ENCODE measurements at places on chromosomes 1 and 21.

DNA sequence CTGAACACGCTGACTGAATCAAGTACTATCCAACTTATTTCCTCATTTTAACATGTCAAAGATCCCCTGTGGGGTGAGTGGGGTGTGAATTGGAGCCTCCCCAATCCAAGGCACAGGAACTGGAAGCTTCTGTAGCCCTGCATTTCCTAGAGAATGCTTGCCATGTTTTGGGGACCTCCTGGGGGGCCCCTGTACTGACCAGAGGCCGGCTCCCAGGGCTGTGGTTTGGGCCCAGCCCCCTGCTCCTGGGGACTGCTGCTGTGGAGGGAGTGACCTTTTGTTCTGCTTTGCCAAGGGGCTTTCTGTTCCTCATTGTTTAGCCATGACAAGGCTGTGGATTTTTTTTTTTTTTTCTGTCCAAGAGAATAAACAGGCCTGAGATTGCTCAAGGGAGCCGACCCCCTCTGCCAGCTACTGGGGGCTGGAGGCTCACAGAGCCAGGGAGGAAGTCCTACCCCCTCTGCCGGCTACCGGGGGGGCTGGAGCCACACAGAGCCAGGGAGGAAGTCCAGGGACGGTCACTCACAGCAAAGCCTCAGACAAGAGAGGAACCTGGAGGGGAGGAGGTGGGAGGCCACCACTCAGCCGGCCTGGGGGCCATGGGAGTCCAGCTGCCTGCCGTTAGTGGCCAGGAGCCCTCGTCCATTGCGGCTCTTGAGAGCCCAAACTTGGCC lies 17.4 kb downstream of the TNFRSF1B start:
- no peak for DNase-seq

- DNase-seq, result no peak
Observed at GRCh38 chr1:98157524-98158313, 236.9 kb upstream of the DPYD start.

- DNase-seq, result no peak
Observed at GRCh38 chr1:23558140-23558871, 995 bp downstream of the ID3 start.

GRCh38 chr1:17130138-17130635 lies 10.9 kb upstream of the PADI2 start:
- no peak for DNase-seq

DNA sequence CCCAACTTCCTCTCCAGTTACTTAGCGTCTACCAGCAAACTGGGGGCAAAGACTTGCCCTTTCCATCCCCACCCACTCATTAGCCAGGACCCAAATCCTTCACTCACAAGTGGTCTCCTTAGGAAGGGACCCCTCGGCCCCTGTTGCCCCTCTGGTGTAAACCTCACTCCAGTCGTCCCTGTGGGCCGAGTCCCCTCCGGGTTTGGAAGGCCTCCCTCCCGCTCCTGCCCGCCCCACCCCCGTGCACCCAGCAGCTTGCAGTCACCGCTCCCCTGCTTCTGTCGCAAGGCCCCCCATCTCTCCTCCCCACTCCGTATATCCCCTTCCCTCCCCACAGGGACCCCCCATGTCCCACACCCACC lies 1.2 kb downstream of the EFHD2 start:
- DNase-seq, result no peak

- no peak for DNase-seq
Observed at GRCh38 chr1:65044411-65044810, 78.1 kb upstream of the JAK1 start.

- no peak for DNase-seq
Observed at GRCh38 chr1:67754526-67754920, 69.5 kb downstream of the GADD45A start.

GRCh38 chr1:24779689-24780464 lies 34.6 kb downstream of the CLIC4 start:
- no peak for DNase-seq

GRCh38 chr1:25232027-25232865 lies at the start of gene SYF2:
Gene SYF2 (minus strand): TSS chr1:25232502. CDS start chr1:25232467, 35 bp downstream.
- peak; percentile 70 for DNase-seq

- no peak for DNase-seq
Observed at GRCh38 chr1:70008660-70009059, 196.7 kb downstream of the LRRC40 start.

GRCh38 chr1:9231648-9232332 lies 2.8 kb upstream of the H6PD start:
- DNase-seq, result no peak

- no peak for DNase-seq
Observed at GRCh38 chr21:23822760-23823159, 1784.5 kb downstream of the MRPL39 start.

- no peak for DNase-seq
Observed at GRCh38 chr1:44151808-44152207, 10.4 kb upstream of the KLF18 start.

GRCh38 chr21:41557884-41558283 lies 49.9 kb upstream of the TMPRSS2 start:
- no peak for DNase-seq

GRCh38 chr1:200373811-200374231 lies 36.0 kb downstream of the ZNF281 start:
- no peak for DNase-seq

DNA sequence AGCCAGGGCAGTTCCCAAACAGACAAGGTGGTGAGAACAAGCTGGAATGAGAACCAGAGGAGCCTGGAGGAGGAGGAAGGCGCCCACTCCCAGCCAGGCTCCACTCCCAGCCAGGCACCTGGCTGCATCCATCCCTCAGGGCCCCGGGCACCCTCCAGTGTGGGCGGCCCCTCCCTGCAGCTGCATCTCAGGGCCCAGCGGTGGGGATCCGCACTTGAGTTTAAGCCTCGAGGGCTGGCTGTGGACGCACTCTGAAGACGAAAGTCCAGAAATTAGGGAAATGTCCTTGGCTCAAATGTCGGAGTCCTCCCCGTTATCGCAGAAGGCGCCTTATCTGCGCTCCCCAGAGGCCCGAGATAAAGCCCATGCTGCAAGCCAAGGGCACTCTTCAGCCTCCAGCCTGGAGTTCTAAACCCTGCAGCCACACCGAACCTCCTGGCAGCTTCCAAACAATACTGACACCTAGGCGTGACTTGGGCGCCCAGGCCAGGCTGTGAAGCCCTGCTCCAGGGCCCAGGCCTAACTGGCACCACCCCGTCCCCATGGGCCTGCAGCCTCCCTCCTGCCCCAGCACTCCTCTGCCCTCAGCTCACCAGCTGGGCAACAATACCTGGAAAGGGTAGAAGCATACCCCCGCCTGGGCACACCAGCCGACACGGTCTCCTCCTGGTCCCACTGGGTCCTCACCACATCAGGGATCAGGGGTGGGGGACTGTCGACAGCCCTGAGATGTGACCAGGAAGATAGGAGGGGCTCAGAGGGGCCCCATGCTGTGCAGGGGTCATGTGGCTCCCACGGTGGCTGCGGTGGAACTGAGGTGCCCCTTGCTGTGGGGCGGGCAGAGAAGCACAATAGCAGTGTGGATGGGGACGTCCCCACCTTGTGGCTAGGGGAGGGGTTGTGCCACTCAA lies 184.8 kb upstream of the VAMP3 start:
- no peak for DNase-seq

All from stimulated activated CD8-positive, alpha-beta memory T cell treated with anti-CD3 and anti-CD28 coated beads, Interleukin-15, amount 100 ng/mL, for 24 hours (primary cell).